NCI-H1930 (cell line): ENCODE measurements at places on chromosomes 4 and X.

DNA sequence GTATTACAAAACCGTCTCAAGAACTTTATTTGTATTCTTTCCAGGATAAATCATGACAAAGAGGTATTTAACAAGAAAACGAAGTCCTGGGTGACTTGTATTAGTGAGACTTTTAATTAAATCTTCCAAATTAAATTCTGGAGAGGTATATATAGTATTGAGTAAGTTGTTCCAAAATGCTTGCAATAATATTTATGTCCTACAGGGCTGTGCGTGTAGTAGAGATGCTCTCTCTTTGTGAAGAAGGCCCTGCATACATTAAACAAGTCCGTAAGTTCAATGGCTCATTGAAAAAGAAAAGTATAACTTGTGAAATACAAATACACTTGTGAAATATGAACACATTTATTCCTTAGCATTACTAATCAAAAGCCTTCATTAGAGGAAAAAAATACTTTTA, 211.4 kb downstream of the ARHGAP24 start:
- no peak for DNase-seq

GRCh38 chr4:141240671-141241070, 20.0 kb downstream of the ZNF330 start:
- DNase-seq: no peak

DNA sequence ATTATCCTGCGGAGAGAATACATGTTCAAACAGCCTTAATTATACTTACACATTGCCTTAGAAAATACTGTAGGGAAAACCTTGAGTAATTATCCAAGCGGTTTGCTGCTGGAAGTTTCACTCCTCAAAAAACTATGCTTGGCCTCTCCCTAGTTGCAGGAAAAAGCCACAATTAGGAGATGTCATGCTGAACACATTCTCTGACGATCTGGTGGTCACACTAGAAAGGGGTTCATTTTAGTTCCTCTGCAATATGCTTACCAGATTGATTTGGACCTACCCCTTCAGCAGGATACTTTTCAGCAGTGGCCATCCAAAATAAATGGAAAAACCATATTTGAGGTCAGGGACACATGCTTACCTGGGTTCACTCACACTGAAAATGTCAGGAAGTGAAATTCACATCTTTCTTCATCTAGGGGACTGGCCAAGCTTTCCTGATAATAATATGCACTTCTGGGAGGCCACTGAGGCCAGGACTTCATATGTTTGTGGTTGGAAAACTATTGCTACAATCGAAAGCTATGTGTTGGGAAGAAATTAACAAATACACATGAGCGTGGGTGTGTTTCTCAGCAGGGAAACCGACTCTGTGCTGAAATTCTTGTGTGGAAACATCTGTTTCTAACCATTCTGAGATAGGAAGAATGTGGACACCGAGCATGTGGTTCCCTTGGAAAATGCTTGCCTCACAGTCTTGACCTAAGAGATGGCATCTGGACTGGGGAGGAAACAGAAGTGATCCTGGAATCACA, 68.8 kb downstream of the ATXN3L start:
- no peak for DNase-seq

- DNase-seq: no peak
Observed at GRCh38 chr4:38667085-38667893, 3.3 kb downstream of the KLF3 start.

DNA sequence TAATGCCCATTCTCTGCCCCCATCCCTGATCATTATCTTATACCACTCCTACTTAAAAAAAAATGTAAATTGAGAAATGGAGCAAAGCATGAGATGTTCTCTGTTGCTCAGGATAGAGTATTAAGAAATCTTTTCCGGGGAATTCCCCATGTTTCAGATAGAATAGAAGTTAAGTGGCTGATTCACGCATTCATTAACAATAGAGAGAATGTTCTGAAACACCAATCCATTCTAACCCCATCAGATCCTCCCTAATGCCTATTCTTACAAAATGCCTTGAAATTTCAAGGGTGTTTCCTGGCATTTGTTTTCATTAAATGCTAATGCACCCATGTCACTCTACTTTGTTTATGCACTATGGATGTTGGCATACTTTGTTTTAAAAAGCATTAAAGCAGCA, 101.1 kb downstream of the AREG start:
- no peak for DNase-seq

DNA sequence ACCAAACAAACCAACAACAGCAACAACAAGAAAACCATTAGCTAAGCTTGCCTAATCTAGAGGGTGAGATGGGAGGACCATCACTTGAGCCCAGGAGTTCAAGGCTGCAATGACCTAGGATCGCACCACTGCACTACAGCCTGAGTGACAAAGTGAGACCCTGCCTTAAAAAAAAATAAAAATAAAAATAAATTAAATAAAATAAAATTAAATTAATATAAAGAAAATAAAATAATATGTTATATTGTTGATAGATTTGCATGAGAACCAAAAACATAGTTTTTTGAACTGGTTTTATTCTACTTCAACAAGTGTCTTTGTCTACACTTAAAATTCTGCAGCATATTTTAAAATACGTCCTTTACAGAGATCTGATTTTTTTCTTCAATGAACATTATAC, 2683.1 kb downstream of the ARAP2 start:
- no peak for DNase-seq
